ENCODE measurements at places on chromosomes 1 and 21.

DNA sequence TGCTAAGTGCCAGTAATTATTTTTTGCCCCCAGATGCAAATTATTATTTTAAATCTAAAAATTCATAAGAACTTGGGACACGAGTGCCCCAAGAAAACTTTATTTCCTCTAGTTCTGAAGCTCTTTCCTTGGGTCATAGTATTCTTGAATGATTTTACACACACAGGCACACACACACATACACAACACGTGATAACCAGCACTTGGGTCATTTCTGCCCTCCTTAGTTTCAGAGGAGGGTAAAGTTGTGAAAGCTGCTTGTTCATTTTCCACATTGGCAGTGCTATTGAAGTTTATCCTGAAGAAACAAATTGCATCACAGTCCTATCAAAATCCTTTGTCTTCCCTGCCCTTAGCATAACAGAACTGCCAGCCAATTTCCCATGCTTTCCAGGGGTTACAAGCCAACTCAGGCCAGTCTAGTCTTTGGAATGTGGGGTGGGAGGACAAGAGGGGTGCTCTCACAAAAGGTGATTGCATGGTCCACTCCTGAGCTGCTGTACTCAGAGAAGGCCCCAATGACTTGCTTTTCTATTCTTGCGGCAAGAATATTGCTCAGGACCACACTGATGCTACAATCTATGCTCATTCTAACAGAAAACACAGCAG, 98.5 kb upstream of the POGK start:
- DNase-seq: no peak

GRCh38 chr1:112141923-112142322, 152.5 kb upstream of the KCND3 start:
- DNase-seq: no peak

DNA sequence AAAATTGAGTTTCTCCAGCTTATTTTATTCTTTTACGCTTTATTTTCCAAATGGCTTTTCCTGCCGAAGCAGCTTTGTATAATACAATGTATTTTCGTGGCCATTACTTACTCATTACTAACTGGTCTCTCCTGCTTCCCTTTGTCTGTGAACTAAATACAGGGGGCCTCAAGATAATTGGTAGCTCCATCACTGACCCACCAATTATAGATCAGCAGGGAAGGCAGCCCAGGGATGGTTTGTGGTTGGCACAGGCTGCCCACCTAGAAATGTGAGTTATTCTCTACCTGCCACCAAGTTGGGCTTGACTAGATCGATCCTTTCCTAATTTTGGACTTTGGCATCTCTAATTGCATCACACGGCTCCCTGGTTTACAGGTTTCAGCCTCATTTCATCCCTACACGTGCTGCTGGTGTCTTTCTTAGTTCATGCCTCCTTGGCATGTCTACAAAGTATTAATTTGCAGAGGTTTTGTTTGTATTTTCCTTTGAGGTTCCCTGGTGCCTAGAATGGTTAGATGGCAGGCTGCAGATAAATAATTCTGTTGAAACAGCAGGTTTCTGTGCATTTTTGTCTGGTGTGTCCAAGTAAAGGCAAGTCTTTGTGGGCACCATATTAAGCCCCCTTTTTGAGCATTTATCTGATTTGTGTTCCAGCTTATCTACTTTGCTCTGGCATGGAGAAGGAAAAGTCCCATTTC, 35.2 kb downstream of the PEX14 start:
- DNase-seq: no peak

GRCh38 chr1:23908453-23909341, 4.5 kb downstream of the CNR2 start:
- no peak for DNase-seq

- no peak for DNase-seq
These were observed 27.9 kb downstream of the NRDC start for GRCh38 chr1:51850420-51851223.

- DNase-seq: no peak
These were observed 182.2 kb upstream of the RAB4A start for GRCh38 chr1:229088711-229089110.

- no peak for DNase-seq
These were observed 37.6 kb downstream of the DUSP10 start for GRCh38 chr1:221704306-221704705.

DNA sequence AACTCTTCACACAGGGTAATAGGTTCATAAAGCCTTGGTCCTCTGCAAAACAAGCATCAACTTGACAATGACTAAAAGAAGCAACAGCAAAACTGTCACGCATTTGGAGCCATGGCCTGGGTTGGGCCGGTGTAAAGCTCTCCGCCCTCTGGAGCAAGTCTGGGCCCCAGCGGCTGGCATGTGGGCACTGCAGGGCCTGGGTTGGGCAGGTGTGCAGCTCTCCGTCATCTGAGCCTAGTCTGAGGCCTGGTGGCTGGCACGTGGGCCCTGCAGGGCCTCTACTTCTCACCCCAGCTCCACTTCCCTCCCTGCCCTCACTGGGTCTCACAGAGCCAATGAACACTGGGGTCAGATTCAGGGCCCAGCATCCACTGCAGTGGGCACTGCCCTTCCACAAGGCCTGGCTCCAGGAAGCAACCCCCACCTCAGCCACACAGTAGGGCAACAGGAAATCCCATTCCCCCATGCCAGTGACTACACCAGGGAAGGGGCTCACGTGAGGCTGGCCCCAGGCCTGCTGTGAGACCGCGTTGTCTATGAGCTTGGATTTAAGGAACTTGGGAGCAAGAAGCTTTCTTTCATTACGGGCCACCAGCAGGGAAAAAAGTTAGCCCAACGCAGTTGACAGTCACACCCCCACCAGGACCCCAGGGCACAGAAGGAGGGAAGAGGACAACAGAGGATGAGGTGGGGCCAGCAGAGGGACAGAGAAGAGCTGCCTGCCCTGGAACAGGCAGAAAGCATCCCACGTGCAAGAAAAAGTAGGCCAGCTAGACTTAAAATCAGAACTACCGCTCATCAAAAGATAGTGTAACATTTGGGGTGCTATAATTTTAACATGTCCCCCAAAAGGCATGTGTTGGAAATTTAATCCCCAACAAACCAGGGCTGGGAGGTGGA, 52.7 kb downstream of the NPHP4 start:
- DNase-seq: no peak

DNA sequence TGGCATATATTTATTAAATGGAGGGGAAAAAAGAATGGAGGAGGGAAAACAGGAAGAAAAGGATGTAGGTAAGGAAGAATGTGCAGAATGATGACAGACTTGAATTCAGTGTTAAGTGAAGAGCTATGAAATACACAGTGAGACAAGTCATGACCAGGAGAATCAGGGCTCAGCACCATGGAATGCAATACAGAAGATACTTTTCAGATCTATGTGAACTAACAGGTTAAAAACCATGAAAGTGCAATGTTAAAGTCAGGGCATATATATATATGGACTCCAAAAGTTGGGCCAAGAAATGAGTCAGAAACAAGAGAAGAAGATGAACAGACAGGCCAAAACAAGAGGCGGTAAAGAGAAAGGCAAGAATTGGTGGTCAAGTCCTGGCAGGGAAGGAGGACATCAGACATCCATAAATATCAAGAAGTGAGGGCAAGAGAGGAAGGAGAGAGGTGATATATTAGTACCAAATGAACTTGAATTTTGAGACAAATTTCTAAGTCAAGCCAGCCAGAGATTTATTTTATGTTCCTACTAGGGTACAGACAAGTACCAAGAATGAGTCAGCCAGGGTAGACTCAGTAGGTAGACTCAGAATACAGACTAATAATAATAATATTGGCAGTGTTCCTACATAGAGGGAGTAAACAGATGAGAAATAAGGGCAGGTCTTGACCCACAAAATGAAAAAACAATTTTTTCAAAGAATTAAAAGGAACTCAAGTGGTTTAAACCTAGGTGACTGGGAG, 39.5 kb upstream of the MCOLN3 start:
- no peak for DNase-seq

DNA sequence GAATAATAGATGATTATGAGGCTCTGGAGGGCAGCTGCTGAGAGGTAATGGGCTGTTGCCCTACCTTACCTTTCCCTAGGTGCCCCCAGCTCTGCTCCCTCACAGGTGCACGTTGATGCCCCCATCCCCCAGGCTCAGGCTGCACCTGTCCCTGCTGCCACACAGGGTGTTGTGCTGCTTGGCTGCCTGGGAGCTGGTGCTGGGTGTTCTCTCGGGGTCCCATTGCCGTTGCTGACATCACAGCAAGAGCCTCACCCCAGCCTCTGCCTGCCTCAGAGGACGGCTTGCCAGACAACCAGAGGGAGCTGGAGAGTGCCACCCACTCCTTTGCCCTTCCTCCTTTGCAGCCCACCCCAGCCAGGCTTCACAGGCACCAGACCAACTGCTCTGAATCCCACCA, 31.4 kb upstream of the DMBX1 start:
- no peak for DNase-seq

DNA sequence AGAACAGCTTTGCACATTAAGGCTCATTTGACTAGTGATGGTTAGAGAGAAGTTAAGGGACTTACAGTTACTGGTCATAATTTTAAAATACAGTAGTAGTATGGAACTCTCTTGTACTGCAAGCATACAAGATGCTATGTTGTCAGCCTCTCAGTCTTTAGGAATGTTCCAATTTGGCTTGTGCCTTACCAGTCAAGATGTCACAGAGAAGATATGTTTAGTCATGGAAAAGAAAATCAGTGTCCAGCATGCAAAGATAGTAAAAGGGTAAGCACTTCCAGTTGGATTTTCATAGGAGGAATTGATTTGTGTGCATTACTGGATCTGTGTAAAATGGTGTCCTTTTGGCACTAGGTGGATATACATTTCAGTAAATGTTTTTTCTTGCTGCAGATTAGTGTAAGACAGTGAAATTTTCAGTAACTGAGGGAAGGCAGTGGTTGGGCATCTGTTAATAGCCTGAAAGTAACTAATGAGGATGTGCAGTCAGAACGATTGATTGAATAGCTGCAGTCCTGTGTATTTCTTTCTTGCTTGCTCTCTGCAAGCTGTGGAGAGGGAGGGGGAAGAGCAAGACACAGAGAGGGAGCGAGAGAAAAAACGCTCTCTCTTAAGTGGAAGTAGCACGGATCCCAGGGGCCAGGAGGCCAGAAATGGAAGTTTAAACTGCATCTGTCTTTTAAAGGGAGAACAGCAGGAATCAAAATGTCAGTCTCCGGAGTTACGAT, 108.2 kb downstream of the CLEC20A start:
- DNase-seq: no peak

DNA sequence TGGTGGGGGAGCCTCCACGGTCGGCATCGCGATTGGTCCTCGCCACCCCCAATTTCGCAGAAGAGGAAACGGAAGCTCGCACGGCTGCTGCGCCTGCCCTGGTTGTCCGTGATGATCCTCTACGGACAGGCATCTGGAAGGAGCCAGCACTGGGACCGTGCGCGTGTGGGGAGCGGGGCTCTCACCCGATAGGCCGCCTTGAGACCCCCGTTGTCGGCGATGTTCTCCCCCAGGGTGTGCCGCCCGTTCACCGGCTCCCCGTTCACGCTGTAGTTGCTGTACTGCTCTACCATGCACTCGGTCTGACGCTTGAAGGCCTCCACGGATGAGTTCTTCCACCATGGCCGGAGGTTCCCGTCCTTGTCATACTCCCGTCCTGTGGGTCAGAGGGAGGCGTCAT, 48.4 kb upstream of the EIF4G3 start:
- no peak for DNase-seq

GRCh38 chr1:59318271-59318860, 21.5 kb downstream of the FGGY start:
- no peak for DNase-seq

DNA sequence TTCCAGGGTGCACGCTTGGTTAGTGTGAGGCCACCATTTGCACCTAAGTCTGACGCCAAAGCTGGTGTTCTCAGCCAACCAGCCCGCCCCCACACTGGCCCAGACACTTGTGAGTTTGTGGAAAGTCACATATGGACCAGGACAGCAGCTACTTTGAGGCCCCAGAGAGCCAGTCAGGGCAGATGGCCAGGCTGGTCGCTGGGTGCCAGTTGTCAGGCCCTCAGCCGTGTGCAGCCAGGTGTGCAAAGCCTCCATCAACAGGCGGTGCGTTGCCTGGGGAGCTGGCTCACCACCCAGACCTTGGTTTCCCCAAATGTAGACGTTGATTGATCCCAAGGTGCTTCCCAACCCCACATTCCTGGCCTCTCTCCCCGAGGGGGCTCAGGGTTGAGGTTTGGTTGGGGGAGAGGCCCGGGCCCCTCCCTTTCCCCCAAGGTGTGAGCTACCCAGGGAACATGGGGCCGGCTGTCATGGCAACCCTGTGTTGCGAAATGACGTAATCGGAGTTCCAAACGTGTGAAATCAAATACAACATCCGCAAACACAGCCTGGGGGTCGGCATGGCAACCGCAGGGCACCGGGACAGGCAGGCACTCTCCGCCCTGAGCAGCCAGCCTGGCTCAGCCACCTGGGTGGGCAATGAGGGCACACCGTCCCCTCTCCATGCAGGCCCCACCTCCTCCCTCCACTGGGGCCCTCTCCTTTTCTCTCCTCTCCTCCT, 42.2 kb upstream of the WNT4 start:
- no peak for DNase-seq

DNA sequence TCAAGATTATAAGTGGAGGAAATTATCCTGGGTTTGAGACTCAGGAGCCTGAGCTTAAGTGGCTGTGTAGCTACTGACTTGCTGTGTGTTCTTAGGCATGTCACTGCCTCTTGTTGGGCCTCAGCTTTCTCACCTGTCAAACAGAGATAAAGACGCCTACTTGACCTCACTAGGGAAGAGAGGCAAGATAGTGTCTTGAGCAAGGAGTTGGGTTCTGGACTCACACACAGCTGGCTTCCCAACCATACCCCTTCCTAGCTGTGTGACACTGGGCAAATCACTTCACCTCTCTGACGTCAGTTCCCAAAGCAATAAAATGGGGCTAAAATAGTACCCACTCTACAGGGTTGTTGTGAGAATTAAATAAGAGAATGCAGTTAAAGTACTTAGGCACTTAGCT, 11.6 kb upstream of the EPB41 start:
- DNase-seq: no peak

DNA sequence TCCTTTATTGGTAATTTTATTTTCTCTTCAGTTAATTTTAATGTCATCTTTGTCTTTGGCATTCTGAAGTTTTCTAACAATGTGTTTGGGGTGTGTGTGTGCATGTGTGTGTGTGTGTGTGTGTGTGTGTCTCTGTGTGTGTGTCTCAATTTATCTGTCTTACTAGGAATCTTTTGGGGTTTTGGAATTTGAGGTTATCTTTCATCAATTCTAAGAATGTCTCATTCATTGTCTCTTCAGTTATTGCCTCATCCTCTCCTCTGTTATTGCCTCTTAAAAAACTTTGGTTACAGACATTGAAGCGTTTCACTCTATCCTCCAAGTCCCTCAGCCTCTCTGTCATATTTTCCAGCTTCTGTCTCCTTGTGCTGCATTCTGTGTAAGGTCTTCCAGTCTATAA, 18.1 kb upstream of the SAMD13 start:
- DNase-seq: no peak

Measured in stimulated activated CD4-positive, alpha-beta T cell treated with anti-CD3 and anti-CD28 coated beads, TNF-alpha, amount 100 ng/mL, for 4 hours (primary cell).